Tibial nerve (tissue), 4 donors: ENCODE measurements at places on chromosomes 13 and 19. TPM values are rescaled to one million over a fixed set of nuclear protein-coding genes. Genes with fewer than 3 reads are reported as not detected.
A peak's percentile ranks its signal among the peaks of the same experiment; 100 is the strongest.

DNA sequence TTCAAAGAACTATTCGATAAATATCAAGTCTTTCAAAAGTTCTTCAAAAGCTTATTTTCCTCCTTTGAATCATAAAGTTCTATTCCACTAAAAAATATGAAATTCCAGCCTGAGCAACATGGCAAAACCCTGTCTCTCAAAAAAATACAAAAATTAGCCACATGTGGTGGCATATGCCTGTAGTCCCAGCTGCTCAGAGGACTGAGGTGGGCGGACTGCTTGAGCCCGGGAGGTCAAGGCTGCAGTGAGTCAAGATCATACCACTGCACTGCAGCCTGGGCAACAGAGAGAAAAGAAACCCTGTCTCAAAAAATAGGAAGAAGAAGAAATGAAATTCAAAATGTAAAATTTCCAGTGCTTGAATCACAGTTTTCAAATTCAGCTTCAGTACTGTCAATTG is 24.6 kb downstream of the CAB39L start:
- peak overlapping the region; percentile 79 for H3K27ac ChIP-seq
- no peak overlapping the region for H3K4me3 ChIP-seq
- H3K27me3 ChIP-seq = no peaks in the 10 kb centered on the region
- H3K36me3 ChIP-seq = no peaks in the 10 kb centered on the region
- H3K4me1 ChIP-seq = no peaks in the 10 kb centered on the region
- no peak for DNase-seq

GRCh38 chr19:42926781-42927180 is 9.1 kb upstream of the PSG6 start:
- no peaks in the 10 kb centered on the region for H3K4me1 ChIP-seq
- no peaks in the 10 kb centered on the region for H3K36me3 ChIP-seq
- no peak overlapping the region for H3K4me3 ChIP-seq
- no peak for DNase-seq
- H3K27ac ChIP-seq = no peak overlapping the region

DNA sequence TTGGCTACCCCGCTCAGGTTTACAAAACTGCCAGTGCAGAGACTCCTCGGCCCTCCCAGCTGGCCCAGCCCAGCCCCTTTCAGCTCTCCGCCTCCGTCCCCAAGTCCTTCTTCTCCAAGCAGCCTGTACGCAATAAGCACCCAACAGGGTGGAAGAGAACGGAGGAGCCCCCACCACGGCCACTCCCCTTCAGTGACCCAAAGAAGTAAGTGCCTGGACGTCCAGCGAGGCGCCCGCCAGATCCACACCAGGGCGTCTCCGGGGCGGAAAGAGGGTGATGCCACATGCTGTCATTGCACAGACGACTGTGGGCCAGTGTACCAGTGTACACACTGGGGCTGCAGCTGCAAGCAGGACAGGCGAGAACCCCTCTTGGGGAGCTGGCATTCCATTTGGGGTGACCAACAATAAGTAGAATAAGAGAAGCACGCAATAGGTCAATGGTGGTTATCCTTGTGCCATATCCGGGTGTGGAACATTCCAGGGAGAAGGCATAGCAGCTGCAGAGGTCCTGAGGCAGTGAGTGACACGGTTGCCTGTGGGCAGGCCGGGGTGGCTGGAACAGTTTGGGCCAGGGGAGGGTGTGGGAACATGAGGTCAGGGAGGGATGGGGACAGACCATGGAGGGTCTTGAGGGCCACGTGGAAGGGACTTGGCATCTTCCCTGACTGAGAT is 41.3 kb downstream of the DPF1 start:
- no peak overlapping the region for H3K4me3 ChIP-seq
- no peaks in the 10 kb centered on the region for H3K36me3 ChIP-seq
- H3K4me1 ChIP-seq = no peaks in the 10 kb centered on the region

Gene LILRA2
- 4.7 TPM for total RNA-seq

GRCh38 chr19:40084948-40085347 is 5.8 kb downstream of the ZNF780A start:
- no peaks in the 10 kb centered on the region for H3K27me3 ChIP-seq
- no peak for DNase-seq
- no peaks in the 10 kb centered on the region for H3K4me1 ChIP-seq
- H3K27ac ChIP-seq = no peak overlapping the region
- no peaks in the 10 kb centered on the region for H3K36me3 ChIP-seq

- no peak overlapping the region for H3K4me3 ChIP-seq
- no peak overlapping the region for H3K27ac ChIP-seq
- DNase-seq = no peak
- no peaks in the 10 kb centered on the region for H3K27me3 ChIP-seq
- H3K36me3 ChIP-seq = peaks cover 100% of the 10 kb centered on the region
- H3K4me1 ChIP-seq = no peaks in the 10 kb centered on the region
These were observed 24.7 kb downstream of the ZNF564 start for GRCh38 chr19:12526542-12526941.

DNA sequence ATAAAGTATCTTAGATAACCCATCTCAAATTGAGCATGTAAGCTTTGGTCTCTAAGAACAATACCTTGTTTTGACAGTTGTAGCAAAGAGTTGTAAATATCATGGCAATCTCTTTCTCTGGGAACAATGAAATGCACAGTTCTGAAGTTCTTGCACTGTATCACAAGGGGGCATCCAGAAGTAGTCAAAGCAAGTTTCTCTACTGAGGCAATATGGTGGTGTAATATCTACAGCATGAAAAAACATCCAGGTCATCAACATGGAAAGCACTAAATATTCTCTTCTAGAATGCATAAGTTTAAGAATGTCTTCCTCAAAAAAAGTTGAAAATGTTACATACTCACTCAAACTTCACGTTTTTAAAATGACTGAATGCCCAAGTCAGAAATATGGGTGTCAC is 19.6 kb downstream of the MTMR6 start:
- no peaks in the 10 kb centered on the region for H3K36me3 ChIP-seq
- no peak for DNase-seq
- no peaks in the 10 kb centered on the region for H3K4me1 ChIP-seq
- no peak overlapping the region for H3K27ac ChIP-seq

DNA sequence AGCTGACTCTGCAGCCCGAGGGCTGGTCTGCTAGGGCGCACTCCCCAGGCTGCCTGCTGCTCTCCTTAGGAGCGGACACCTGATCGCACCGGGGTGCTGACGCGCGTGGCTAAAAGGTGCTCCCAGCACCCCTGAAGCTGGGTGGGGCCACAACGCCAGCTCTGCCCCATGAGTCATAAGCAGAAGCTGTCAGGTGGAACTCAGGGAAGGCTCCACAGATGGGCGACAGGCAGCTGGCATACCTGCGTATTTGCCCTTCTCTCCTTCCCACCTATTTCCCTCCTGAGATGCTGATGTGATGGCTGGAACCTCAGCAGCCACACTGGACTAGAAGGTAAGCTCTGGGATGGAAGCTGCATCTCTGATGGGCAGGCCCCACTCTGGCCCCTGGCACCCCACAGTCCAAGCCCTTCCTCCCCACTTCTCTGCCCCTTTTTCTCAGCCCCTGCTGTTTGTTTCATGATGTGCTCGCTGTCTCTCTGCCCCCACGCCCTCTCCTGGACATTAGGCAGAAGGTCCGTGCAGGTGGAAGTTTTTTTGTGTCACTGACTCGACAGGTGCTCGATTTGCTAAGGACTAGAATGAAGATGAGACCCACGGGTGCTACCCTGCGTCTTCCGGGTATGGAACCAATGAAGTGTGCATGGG is 30.3 kb upstream of the CACTIN start:
- peaks cover 26% of the 10 kb centered on the region for H3K36me3 ChIP-seq
- DNase-seq = no peak
- H3K4me1 ChIP-seq = no peaks in the 10 kb centered on the region
- no peak overlapping the region for H3K4me3 ChIP-seq
- no peak overlapping the region for H3K27ac ChIP-seq

DNA sequence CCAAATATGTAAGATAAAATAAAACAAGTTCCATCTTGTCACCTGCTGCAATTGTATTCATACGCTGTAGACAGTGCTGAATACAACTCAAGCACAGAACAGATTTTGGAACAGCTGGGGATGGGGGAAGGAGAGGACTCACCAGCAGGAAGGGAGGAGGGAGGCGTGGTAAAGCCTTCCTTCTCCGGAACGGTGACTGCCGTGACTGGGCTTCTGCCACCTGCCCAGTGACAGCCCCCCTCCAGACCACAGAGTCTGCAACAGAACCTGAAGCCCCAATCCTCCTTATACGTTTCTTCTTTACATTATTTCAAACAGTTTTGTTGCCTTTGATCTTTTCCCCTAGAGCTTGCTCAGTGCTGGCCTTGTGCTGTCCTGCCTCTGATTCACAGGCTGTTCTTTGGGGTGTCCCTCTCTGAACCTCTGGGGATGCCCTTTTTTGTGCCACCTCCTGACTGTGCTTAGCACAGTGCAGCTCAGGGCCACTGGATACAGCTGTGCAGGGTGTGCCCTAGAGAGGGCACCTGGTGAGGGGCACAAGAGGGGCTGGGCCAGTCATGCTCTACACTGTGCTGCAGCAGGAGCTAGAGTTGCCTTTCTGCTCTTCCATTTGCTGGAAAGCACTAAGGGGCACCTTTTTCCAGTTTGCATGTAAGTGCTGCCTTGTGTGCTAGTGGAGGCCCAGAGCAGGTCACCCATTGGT is 213.0 kb downstream of the ZIC5 start:
- H3K27me3 ChIP-seq = no peaks in the 10 kb centered on the region
- H3K27ac ChIP-seq = no peak overlapping the region
- H3K4me3 ChIP-seq = no peak overlapping the region
- H3K36me3 ChIP-seq = no peaks in the 10 kb centered on the region
- H3K4me1 ChIP-seq = no peaks in the 10 kb centered on the region

DNA sequence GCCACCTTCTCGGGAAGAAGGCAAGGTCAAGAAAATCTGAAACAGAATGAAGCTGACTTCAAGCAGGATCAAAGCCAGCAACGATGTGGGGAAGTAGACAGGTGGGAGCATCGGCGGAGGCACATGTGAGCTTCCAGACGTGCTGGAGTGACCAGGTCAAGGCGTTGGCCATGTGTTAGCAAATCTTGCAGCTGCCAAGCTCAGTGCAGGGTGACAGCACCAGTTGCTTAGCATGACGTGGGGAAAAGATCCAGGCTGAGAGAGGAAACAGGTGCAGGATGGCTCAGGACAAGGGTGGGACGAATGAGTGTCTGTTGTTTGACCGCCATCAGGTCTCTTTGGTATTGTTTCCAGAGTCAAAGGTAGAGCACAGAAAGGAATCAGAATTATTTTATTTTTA is 92.3 kb downstream of the TNFSF13B start:
- H3K27ac ChIP-seq = no peak overlapping the region
- no peak overlapping the region for H3K4me3 ChIP-seq
- no peaks in the 10 kb centered on the region for H3K4me1 ChIP-seq
- H3K27me3 ChIP-seq = no peaks in the 10 kb centered on the region
- H3K36me3 ChIP-seq = no peaks in the 10 kb centered on the region

DNA sequence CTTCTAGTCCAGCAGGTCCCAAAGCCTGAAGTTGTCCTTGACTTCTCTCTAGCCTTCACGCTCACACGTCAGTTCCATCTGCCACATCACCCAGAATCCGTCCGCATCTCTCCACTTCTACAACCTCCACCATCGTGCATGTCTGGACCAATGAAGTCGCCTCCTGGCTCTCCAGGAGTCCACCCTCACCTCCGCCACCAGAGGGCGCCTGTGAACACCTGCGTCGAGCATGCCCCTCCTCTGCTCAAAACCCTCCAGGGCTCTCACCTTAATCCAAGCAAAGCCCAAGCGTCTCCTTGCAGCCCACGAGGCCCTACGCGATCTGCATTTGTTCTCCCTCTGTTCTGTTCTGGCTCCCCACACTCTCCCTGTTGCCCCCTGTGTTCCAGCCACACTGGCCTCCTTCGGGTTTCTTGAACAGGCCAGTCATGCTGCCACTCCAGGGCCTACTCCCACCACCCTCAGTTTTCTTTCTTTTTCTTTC is 3.7 kb downstream of the USHBP1 start:
- no peak overlapping the region for H3K4me3 ChIP-seq
- H3K27ac ChIP-seq = no peak overlapping the region
- DNase-seq = peak; percentile 43
- no peaks in the 10 kb centered on the region for H3K36me3 ChIP-seq

- H3K27ac ChIP-seq = peak overlapping the region; percentile 96
- H3K4me3 ChIP-seq = no peak overlapping the region
- no peak for DNase-seq
These were observed 63.1 kb downstream of the KCNRG start for GRCh38 chr13:50078231-50078894.

DNA sequence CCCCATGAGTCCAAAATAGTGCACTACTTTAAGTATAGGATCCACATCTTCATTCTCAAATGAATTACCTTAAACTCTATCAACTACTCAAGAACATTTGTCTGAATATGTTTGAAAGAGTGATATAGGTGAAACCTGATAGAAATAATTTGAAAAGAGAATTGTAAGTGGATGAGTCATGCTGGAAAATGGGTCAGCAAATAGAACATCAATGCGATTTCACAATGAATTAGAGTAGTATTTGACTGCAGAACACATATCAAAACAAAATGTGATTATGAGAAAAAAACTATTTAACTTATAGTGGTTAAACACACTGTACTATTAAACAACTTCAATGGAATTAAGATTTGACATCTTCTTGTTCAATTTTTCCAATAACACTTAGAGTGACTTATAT is 300.6 kb upstream of the KLHL1 start:
- no peak overlapping the region for H3K27ac ChIP-seq
- no peak overlapping the region for H3K4me3 ChIP-seq
- no peaks in the 10 kb centered on the region for H3K36me3 ChIP-seq
- DNase-seq = no peak
- H3K27me3 ChIP-seq = no peaks in the 10 kb centered on the region
- H3K4me1 ChIP-seq = no peaks in the 10 kb centered on the region

DNA sequence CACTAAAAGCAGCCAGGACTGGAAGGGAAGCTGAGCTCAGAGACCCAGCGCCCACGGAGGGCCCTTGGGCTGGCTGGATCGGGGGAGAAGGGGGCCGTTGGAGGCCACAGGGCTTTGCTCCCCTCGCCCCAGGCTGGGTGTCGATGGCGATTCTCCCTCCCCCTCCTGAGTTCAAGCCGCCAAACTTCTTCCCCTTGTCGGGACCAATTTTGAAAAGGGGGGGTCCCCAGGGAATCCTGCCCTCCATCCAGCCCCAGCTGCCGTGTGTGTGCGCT is 61.2 kb downstream of the COLGALT1 start:
- no peaks in the 10 kb centered on the region for H3K27me3 ChIP-seq
- no peak for DNase-seq
- no peaks in the 10 kb centered on the region for H3K4me1 ChIP-seq
- H3K36me3 ChIP-seq = no peaks in the 10 kb centered on the region

GRCh38 chr19:41533671-41534215 is 42.2 kb upstream of the CEACAM21 start:
- H3K4me3 ChIP-seq = no peak overlapping the region
- no peaks in the 10 kb centered on the region for H3K27me3 ChIP-seq
- H3K27ac ChIP-seq = no peak overlapping the region
